K562 (cell line): ENCODE measurements at places on chromosomes 2 and 18.

GRCh38 chr2:167863377-167863776 lies 384.0 kb downstream of the STK39 start:
- DNase-seq, result no peak

- DNase-seq, result no peak
Measured at GRCh38 chr18:59612381-59612780, 84.8 kb downstream of the CCBE1 start.

DNA sequence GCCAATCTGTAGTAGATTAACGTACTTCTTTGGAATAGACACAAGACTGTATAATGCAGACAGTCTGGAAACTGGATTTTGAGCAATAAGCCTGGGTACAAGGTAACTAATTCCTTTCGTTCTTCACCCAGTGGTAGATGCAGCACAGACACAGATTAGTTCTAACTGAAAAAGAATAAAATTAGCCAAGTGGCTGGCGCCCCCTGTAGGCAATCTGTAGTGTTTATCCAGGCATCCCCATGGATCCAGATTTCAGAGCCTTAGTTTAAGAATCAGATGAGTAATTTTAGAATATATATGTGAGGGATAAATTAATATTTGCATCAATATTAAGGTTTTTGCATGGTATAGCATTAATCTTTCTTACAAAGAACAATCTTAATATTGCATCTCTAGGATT lies 563.9 kb downstream of the DCC start:
- no peak for DNase-seq

- DNase-seq, result no peak
Measured at GRCh38 chr2:136232456-136233172, 114.7 kb upstream of the CXCR4 start.

- DNase-seq, result peak; percentile 56
Measured at GRCh38 chr18:55588111-55588869, at the start of gene TCF4. TCF4 (minus strand) TSS chr18:55588192; CDS start chr18:55587116, 1,076 bp downstream.

DNA sequence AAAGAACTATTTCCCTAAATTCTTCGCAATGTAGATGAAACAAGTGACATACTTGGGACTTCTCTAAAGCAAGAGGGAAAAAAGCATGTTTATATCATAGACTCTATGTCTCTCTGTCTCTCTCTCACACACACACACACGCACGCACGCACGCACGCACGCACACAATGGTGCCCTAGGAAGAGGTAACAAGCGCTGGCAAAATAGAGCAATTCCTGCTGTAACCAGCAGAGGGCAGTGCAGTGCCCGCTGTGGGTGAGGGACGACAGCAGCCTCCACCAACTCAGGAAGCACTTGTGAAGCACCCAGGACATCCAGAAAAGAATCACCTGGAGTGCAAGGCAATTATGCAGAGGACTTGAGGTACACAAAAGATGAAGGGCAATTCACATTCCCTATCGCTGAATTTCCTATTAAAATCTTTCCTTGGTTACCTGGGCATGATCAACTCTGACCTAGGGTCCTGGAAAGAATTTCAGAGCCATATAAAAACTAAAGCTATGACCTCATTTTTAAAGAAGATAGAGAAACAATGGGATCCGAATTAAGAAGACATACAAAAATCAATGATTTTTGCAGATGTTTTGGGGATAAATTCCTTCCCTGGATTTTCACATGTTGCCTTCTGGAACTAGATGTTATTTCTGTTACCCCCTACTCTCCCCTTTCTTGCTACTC lies 166.4 kb downstream of the PDE11A start:
- peak; percentile 77 for DNase-seq
